Stimulated activated CD4-positive, alpha-beta T cell treated with anti-CD3 and anti-CD28 coated beads, Interleukin-4, amount 100 ng/mL, for 4 hours (primary cell): ENCODE measurements at places on chromosomes 11 and 22.

- peak; percentile 37 for DNase-seq
These were observed 829 bp upstream of the ZBED5 start for GRCh38 chr11:10858439-10859325.

DNA sequence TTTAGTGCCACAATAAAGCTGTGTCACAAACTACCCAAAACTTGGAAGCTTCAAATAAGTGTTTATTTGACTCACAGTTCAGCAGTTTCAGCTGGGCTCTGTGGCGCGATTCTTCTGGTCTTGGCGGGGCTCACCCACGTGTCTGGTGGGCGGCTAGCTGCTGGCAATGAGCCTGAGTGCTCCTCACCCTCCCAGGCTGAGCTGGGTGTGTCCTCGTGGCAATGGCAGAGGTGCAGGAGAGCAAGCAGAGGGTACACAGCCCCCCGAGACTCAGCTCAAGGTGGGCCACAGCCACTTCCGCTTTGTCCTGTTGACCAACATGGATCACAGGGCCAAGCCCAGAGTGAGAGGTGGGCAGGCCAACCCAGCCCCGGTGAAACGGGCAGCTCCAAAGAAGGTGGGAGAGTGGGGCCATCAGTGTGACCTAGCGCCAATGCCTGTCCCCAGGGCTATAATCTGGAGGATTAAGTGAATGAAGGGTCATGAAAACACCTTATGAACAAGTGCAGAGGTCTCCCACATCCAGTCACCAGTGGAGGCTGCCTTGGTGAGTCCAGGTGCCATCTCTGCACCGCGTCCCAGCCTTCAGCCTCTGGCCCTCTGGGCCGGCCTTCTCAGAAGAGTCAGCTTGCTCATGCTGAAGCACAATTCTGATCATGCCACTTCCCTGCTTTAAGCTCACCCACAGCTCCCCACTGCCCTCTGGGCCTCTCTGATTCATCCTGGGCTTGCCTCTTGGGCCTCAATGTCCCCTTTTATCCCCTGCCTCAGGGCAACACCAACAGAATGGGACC, 74.6 kb upstream of the RTL6 start:
- no peak for DNase-seq

- no peak for DNase-seq
These were observed 138.3 kb downstream of the CADM1 start for GRCh38 chr11:115365907-115366306.

- no peak for DNase-seq
These were observed 316.3 kb upstream of the LARGE1 start for GRCh38 chr22:34236527-34236926.

DNA sequence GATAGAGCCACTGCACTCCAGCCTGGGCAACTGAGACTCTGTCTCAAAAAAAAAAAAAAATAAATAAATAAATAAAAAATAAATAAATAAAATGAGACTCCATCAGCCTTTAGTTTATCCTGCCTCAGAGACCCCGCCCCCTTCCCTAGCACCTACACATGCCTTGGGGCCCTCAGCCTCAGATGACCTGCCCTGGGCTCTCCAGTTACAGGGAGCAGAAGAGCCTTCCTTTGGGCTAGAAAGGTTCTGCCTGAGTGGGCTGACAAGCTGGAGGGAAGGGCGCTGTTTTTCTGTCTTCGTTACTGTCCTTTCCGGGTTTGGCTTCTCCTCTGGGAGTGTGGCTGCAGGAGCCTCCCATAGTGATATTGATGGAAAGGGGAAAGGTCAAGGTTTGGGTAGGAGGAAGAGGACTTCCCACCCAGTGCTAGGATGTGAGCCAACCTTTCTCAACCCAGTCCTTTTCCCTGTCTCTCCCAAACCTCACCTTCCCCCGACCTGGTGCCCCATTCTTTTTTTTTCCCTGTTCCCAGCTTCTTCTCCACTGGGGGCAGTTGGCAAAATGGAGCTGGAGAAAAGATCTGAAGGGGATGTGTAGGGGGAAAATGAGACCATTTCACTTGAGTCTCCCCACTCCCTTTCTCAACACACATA, 1.5 kb upstream of the SF3B2 start:
- no peak for DNase-seq

- DNase-seq = no peak
These were observed 33.3 kb downstream of the FAM83F start for GRCh38 chr22:40028098-40028425.

GRCh38 chr11:45794169-45794568, 10.8 kb upstream of the SLC35C1 start:
- no peak for DNase-seq

DNA sequence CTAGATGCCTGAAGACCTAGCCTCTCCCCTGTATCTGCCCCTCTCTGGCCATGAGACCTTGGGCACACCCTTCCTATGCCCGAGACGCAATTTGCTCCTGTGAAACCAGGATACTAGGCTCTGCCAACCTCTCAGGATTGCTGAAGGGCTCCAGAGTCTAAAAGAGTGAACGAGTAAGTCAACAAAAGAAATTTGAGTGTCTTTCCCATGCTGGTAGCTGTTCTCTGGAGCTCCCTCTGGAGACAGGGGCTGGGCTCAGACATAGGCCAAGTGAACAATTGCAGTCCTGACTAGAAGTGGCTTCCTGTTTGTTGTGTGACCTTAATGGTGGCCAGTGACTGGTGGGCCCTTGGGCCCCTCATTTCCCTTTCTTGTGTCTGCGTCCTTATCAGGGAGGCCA, 189.0 kb upstream of the NARS2 start:
- no peak for DNase-seq

- no peak for DNase-seq
These were observed 21.6 kb downstream of the OR8G5 start for GRCh38 chr11:124277804-124278203.
